H7 (cell line): ENCODE measurements at places on chromosomes 11 and 22.

GRCh38 chr11:102591160-102591718, 33.9 kb downstream of the MMP20 start:
- DNase-seq: no peak

- no peak for DNase-seq
These were observed 24.3 kb downstream of the OSBP2 start for GRCh38 chr22:30718938-30719337.

DNA sequence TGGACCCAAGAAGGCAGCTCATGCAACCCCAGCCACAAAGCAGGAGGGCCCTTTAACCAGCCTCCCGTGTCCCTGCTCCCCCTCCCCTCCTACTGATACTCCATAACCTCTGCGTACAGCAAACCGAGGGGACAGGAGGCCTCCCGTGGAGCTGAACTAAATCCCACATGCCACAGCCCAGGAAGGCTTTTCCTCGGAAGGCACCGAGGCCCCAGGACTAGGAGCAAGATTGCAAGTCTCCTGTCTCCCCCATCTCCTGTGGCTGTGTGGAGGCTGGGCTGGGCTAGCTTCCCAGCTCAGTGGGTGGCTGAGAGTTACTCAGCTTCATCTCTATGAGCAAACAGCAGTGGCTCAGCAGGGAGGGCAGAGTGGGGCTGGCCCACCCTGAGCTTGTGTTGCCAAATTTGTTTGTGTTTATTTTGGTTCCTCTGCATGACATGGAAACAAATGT, 62.7 kb upstream of the NECTIN1 start:
- DNase-seq: peak; percentile 72

- DNase-seq: no peak
These were observed 14.5 kb downstream of the CTNND1 start for GRCh38 chr11:57776031-57776521.

DNA sequence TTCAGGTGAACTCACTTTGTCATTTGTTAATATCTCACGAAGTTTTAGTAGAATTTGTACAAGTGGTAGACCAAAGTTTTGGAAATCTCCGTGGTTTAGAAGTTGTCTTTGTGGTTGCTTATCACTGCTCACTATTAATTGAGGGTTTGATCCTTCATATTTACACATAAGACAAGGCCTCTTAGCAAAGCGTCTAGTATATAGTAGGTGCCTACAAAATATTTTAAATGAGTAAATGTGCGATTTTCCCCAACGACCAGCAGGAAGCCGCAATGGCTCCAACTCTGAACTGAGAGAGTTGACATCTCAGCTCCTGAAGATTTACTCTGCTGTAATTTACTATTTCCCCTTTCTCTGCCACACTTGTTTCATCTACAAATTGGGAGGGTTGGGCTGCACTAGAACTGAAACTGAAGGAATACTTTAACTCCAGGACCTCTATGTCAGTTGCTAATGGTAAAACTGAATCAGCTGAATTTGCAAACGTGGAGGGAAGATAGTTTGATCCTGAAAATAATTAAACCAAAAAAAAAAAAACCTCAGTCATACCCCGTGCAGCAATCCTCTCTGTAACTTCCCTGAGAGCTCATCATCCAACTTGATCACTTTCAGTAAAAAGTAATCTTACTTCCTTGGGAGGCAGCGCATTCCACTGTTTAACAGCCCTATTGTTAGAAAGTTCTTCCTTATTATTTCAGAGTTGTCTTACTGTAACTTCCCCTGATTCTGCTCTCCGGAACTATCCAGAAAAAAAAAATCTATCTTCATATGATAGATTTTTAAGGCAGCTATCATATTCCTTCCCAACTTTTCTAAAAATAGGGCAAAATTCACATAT, 1.3 kb upstream of the SBF2 start:
- DNase-seq: peak; percentile 13

DNA sequence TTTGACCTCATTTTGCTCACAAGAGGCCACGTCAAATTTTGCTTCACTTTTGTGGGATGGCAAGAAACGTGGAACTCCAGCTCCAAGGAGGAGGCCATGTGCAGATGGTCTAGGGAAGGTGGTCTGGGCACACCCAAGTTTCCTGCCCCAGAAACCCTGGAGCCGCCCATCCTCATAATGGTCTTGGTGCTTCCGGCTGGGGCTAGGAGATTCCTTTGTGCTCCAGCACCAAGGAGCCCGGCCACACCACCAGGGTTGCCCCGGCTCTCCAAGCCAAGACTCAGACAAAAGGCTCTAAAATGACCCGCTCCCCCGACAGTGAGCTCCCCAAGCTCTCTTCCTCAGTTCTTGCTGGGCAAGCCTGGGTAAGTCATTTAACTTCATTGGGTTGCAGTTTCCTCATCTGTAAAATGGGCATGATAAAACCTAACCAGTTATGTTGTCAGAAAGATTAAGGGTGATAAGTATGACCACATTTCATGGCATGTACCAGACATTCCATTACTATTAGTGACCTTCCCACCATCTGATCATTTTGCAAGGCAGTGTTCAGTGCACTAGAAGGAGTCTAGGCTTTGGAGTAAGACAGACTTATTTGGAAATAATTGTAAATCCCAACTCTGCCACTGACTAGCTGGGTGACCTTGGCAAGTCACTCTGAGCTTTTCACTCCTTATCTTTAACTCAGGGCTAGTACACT, 23.3 kb downstream of the DKK3 start:
- no peak for DNase-seq

DNA sequence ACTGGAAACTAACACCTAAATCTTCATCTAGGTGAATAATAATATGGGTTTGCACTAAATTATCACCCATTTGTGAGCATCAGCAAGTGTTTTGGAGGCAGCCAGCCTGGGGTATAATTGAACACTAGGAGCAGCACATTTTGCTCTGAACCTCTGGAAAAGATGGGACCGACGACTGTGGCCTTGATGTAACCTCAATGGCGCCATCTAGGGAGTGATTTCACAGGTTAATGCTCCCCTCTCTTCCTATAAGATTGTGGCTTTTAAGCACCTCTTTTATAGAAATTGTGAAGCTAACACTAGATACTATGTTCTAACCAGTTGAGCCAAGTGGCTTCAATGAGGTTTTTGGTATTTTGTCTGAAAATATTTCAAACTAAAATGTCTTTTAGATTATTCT, 203.7 kb downstream of the NELL1 start:
- peak; percentile 68 for DNase-seq

GRCh38 chr11:40882301-40882700, 577.2 kb downstream of the LRRC4C start:
- no peak for DNase-seq

DNA sequence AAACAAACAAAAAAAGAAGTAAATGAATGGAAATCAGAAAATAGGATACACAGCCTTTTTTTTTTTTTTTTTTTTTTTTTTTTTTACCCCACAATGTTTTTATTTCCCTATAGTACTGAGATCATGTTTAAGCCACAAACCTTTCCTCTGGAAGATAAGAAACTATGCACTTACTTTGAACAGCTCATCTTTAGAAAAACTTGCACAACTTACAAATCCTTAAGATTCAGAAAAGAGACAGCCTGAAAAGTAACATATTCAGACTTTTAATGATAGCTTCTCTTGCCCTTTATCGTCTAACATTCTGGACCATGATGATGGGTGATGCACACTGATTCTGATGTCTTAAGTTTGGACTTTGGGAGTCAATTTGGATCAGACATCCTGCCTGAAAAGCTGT, 80.3 kb downstream of the TNRC6B start:
- no peak for DNase-seq

DNA sequence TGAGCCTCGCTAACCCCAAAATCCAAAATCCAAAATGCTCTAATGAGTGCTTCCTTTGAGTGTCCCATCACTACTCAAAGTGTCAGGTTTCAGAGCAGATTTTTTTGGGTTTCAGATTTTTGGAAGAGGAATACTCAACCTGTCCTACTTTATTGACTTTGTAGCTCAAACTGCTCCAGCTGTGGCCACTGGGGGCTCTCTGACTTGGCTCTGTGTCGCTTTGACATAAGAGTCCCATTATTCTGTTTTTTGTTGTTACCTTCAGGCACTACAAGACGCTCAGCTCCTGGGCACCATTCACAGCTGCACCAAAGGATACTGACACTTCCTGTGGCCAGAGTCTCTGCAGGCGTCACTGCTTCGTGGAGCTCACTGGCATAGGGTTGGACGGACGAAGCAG, 41.1 kb downstream of the PHF21B start:
- DNase-seq: peak; percentile 72

GRCh38 chr11:69965821-69966582, 112.1 kb upstream of the ANO1 start:
- peak; percentile 69 for DNase-seq

DNA sequence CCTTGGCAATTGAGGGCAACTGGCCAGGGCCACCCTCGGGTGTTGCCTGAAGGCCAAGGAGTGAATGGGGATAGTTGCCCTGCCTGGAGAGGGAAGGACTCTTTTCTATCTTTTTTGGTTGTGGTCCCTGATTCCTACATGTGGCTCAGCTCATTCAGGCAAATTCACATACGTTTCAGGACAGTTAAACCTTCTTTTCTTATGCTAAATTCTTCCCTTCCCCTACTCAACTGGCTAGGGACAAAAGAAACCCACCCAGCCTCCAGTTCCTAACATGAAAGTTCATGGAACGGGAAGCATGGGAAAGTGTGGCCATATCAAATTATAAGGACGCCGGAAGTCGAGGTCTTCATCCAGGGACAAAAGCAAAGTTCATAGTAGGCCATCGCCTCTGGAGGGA, 26.3 kb upstream of the APLNR start:
- DNase-seq: no peak

DNA sequence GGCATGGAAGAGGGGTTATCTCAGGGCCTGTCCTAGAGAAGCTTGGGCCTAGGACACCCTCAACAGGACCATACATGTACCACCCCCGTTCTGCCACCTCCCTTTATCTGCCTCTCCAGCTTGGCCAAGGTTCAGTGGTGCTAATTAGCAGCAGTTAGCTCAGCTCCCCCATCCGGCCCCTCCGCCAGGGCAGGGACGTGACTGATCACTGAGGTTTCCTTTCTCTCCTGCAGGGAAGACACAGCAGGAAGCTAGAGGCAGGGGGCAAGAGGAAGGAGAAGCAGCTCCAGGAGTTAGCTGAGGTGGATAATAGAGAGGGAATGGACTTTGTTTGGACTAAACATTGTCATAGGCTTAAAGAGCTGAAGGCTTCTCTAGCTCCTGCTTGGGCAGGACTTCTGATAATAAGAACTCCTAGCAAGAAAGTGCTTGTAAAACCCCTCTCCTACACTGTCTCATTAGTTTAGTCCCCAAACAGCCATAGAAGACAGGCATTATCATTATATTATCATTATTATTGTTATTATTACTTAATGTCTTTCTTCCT, 53.8 kb downstream of the BUD13 start:
- no peak for DNase-seq

GRCh38 chr11:1889224-1889930, 2.3 kb downstream of the PRR33 start:
- peak; percentile 59 for DNase-seq

DNA sequence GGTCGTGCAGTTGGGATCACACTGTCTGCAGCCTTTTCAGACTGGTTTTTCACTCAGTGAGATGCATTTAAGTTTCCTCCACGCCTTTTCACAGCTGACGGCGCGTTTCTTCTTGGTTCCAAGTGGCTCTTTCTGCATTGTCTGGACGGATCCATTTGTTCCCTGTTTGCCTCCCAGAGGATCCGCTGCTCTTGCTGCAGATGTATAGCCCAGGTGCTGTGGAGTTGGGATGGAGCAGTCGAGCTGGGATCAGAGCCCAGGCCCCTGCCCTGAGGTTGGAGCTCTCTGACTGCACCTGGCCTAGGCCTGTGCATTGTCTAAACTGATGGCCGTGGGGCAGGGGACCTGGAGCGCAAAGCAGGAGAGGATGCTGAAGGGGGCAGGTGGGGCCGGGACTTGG, 51.6 kb downstream of the PARVB start:
- DNase-seq: no peak

- peak; percentile 47 for DNase-seq
These were observed 130.6 kb upstream of the MTNR1B start for GRCh38 chr11:92838759-92839310.

GRCh38 chr11:116507016-116507415, 265.8 kb downstream of the BUD13 start:
- DNase-seq: no peak

GRCh38 chr11:112751772-112752171, 209.4 kb upstream of the NCAM1 start:
- no peak for DNase-seq

GRCh38 chr11:115425816-115426215, 78.4 kb downstream of the CADM1 start:
- no peak for DNase-seq

GRCh38 chr11:69352715-69353319, 58.9 kb downstream of the MYEOV start:
- no peak for DNase-seq

DNA sequence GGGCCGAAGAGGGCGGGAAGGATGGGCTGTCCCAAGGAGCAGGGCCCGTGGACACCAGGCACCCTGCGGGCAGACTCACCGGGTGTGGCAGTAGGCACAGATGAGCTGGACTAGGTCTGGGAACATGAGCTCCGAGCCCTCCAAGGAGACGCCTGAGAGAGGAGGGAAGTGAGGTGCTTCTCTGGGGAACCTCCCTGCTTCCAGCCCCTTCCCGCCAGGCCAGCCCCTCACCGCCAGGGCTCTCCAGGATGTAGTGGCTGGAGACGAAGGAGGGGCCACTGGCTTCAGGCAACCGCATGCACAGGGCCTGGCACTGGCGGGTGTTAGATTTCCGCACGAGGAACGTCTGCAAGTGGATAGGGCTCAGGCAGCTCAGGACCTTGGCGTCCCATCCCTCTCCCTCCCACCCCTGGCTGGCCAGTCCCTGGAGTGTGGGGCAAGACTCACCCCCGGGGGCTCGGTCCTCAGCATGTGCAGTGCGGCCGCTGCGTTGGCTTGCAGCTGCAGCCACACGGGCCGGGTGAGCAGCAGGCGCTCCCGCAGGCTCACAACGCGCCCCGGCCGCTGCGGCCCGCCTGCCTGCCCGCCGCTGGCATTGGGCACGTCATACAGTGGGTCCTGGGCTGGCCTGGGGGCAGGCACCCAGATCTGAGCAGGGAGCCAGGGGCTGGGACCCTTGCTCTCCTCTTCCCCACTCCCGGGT, 552 bp downstream of the RIN1 start:
- DNase-seq: peak; percentile 90

- DNase-seq: no peak
These were observed 365.3 kb upstream of the PDGFD start for GRCh38 chr11:104529213-104529612.

- DNase-seq: no peak
These were observed 2.2 kb downstream of the SMCO4 start for GRCh38 chr11:93540896-93541553.

- no peak for DNase-seq
These were observed 30.3 kb upstream of the NAP1L4 start for GRCh38 chr11:3022300-3022967.

DNA sequence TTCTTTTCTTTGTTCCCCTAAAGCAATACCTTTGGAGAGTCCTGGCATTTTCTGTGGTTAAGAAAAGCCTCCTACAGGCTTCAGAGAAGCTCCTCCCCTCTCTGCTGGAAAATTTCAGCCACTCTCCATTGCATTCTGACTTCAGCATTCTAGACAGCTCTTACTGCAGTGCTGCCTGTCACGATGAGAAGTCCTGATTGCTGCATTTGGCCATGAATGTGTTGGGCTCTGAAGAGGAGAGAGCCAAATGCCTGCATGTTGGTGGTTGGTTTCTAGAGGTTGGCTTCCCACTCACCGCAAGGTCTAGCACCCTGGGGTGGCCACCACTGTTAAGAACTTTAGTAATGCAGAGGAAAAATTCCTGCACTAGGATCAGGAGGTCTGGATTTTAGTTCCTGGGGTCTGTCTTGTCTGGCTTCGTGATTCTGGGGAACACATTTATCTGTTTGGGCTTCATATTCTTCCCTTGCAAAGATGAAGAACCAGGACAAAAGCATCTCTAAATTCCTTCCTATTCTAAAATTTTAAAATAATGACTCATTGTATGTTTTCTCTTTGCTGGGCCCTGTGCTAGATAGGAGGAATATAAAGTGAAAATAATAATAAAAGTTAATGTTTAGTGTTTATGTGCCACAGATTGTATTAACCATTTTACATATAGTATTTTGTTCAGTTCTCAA, 38.1 kb downstream of the COA4 start:
- DNase-seq: peak; percentile 33
